ENCODE measurements at places on chromosomes 6 and 20.

GRCh38 chr6:150417899-150418826 is 49.4 kb downstream of the IYD start:
- no peak for DNase-seq

DNA sequence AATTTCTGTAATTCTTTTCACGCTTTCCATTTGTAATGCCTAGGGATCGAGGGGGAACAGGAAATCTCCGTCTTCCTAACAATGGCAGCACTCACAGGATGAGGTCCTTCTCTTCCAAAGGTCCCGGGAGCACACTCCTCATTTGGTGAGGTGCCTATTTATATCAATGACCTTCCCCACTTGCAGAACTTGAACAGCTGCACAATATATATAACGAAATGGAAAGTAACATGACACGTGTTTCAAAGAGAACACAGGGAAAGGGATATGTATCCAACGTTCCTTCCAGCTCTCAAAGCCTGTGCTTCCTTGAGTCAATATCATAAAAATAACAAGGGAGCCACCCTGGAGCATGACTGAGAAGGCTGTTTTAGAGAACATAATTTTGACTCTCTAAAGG is 78.6 kb upstream of the RBM24 start:
- no peak for DNase-seq

DNA sequence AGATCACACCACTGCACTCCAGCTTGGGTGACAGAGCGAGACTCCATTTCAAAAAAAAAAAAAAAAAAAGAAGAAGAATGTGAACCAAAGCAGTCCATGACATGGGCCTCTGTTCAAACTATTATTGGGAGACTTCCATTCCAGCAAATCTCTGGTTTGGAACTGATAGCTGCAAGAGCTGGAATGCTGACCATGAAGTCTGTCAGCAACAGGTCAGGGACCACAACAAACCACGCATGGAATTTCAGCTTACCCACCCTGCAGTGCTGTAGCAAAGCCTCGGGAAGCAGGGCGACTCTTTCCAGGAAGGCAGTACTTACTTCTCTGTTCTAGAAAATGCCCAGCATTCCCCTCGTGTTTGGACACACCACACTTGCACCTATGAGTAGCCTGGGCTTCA is 34.1 kb upstream of the TBC1D7 start:
- DNase-seq: no peak

GRCh38 chr20:2619961-2620595 is 32.4 kb upstream of the NOP56 start:
- DNase-seq: no peak

GRCh38 chr6:42025845-42026243 is 24.5 kb upstream of the TAF8 start:
- no peak for DNase-seq
